ENCODE measurements at places on chromosomes 5 and 9. TPM values are rescaled to one million over a fixed set of nuclear protein-coding genes. Genes with fewer than 3 reads are reported as not detected.

The ARSK gene
- total RNA-seq = 10.8 TPM

The ADAMTS12 gene
- total RNA-seq = 1.2 TPM

The PTCD2 gene
- 10.5 TPM for total RNA-seq

- DNase-seq = no peak
These were observed 43.4 kb downstream of the PFDN1 start for GRCh38 chr5:140259500-140259899.

- no peak for DNase-seq
These were observed 386.3 kb downstream of the BNC2 start for GRCh38 chr9:16484180-16484579.

GRCh38 chr9:16134351-16134750 lies 581.5 kb downstream of the CCDC171 start:
- no peak for DNase-seq

DNA sequence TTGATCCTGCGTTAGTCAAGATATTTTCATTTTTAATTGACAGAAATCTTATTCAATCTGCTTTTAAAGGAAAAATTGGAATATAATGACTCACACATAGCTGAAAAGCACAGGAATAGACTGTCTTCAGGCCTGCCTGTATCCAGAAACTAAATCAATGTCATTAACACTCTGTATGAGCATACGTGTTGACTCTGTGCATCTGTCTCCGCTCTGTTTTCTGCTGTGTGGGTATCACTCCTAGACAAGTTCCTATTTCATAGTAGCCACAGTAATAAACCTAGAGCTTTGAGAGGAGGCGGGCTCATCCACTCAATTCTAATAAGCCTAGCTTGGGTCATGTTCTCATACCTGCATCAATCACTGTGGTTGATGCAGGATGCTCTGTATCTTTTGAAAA lies 267.6 kb downstream of the KCTD16 start:
- DNase-seq = no peak

Measured in occipital lobe (tissue), 3 donors.